ENCODE measurements at places on chromosomes 11 and 22. TPM values are rescaled to one million over a fixed set of nuclear protein-coding genes. Genes with fewer than 3 reads are reported as not detected.

- no peak for DNase-seq
These were observed 24.3 kb downstream of the ALKBH3 start for GRCh38 chr11:43904742-43905535.

DNA sequence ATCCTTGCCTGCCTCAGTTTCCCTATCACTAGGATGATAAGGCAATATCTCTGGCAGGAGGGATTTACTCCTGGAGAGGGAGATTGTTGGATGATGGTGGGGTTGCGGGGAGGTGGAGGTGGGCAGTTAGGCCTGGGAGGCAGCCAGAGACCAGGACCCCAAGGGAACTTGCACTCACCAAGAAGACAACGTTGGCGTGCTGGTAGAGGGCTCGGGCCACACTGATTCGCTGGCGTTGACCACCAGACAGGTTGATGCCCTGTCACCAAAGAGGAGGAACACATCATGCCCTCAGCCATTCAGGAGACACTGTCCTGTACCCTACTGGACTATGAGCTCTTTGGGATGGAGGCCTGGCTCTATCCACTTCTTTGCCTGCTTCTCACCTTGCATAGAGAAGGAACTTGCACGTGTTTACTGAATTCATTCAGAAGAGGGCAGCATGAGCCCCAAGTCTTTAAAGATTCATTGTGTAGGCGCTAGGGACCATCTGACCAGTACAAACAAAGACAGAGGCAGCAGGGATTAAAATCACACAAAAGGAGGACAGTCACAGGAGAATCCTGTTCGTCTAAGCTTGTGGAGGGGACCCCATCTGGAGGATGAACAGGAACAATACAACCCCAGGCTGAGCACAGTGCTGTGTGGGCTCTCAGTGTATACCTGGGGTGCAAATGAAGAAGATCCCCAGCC lies 24.2 kb upstream of the KCNJ11 start:
- no peak for DNase-seq

- no peak for DNase-seq
These were observed 4.7 kb upstream of the SLC22A12 start for GRCh38 chr11:64586366-64586765.

DNA sequence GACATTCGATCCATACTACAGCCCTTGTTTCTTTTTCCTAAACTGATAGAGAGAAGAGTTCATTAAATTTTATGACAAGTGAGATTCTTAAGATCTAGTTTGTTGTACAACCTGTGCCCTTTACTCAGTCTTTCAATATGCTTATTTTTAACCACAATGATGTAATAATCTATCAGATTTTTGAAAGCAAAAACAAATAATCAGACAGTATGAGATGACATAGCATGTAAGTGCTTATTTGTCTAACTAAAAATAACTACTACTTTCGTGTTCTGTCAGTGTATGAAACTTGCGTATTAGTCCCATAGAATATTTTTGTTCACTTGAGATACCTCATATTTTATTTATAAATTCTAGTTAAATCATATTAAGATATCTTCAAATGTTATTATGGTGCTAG lies 33.2 kb downstream of the RAB39A start:
- DNase-seq, result no peak

GRCh38 chr11:114847306-114847975 lies 169.1 kb downstream of the NXPE2 start:
- no peak for DNase-seq

DNA sequence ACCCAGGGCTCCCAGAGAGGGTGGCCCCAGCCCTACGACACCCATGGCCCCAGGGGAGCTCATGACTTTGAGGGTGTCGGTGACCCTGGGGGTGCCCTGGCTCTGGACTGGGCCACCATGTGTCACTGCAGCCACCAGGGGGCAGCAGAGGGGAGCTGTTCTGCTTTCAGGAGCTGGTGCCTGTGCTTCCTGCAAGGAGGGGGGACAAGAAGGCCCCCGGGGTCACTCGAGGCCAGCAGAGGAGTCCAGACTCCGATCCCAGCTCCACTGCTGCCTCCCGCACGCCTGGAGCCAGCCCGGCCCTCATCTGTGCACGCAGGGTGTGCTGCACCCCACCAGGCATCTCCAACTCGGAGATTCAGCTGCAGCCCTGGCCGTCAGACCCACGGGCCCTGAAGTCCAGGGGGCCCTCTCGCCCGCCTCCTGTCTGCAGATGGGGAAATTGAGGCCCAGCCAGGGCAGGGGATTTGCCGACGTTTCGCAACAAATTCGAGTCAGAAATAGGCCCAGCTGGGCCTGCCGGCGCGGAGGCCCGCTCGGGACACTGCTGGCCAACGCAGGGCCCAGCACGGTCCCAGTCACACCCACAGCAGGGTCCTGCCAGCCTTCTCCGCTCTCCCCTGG lies 29.5 kb upstream of the WNT7B start:
- peak; percentile 95 for DNase-seq

DNA sequence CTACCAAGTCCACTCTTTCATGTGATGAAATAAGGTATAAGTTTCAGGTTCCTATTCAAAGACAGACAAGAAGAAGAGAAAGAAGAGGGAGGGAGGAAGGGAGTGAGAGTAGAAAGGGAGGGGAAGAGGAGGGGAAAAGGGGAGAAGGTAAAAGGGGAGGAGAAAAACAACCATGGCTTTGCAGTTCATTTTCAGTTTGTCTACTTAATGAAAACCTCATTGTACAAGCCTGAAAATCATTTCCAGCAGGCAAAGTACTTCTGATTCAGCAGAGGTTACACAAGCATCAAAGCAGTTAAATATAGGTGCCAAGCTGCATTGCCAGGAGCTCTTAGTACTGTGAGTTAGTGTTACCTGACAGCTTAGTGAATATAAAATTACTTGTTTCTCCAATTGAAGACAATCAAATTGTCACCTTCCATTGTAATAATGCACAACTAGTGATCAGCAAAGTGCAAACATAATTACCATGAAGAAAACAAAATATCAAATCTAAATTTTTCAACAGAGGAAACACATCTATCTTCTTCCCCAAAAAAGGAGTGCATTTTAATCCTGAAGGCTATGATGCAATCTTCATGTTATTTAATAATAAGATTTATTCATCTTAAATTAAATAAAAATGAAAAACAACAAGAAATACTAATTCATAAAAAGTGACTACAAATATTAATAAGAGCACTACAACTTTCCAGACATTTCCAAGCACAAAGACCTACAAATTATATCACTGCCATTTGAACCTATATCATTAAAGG lies 8.2 kb downstream of the SOX6 start:
- DNase-seq, result no peak

DNA sequence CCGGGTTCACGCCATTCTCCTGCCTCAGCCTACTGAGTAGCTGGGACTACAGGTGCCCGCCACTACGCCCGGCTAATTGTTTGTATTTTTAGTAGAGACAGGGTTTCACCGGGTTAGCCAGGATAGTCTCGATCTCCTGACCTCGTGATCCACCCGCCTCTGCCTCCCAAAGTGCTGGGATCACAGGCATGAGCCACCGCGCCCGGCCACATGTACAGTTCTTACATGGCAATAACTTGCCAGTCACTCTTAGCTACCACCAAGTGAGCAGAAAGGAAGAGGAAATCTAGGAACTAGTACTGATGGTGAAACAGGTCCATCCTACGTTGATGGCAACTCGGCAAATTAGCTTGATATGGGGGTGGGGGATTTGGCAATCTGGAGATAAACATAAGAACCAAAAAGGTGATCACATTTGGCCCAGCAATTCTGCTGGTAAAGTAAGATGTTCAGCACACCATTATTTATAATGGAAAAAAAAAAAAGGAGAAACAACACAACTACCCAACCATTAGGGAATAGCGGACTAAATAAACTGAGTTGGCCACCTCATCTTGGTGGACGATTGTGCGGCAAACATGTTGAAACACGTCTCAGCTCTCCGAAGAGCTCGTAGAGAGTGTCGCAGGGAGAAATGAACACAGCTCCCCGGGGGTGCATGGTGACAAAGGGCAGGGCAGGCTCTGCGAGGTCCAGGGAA lies 5.3 kb downstream of the NLRP6 start:
- DNase-seq, result no peak

DNA sequence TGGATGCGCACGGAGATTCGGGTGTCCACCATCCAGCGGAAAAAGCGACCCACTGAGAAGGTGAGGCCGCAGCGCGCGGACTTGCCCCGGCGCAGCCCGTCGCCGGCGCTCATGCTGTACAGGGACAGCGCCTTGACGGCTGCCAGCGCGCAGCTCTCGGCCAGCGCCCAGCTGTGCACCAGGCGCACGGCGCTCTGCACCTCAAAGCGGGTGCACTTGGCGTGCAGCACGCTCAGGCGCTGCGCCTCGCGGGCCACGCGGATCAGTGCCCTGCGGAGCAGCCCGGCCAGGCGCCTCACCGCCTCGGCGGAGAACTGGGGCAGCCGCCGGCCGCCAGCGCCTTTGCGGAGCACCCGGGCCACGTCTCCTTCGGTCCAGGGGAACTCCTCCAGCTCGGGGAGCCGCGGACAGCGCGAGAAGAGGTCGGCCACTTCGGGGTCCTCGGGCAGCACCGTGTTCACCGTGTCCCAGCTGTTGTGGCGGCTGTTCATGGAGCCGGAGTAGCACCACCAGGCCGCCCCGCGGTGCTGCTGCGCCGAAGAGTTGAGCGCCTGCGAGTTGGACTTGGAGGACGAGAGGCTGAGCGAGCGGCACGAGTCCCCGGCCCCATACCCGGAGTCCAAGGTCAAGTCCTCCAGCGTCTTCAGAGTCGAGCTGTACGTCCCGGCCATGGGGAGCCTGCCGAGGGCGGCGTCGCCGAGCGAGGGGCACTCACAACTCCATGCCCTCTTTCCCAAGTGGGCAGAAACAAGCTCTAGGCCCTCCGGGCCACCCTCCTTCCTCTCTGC lies 703 bp downstream of the ABTB2 start:
- DNase-seq, result peak; percentile 67

GRCh38 chr11:70490208-70490607 lies 91.9 kb downstream of the CTTN start:
- no peak for DNase-seq

GRCh38 chr11:103618528-103618927 lies 417.9 kb upstream of the DDI1 start:
- no peak for DNase-seq

DNA sequence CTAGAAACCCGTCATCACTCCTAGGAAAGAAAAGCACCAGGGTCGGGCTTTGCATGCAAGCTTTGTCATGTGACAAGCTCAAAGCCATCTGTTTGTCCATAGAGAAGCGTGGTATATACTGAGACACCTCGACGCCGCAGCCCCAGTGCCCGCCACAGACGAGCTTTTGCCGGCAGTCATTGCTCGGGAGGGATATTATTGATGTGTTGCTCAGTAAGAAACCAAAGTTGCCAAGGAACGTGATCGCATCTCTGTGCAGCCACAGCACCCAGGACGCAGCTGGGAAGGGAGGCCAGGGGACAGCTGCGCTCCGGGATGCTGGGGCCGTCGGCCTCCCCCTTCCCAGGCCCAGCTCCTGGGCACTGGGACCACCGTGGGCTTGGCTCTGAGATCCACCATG lies 89.5 kb upstream of the KCNQ1OT1 start:
- DNase-seq, result no peak

DNA sequence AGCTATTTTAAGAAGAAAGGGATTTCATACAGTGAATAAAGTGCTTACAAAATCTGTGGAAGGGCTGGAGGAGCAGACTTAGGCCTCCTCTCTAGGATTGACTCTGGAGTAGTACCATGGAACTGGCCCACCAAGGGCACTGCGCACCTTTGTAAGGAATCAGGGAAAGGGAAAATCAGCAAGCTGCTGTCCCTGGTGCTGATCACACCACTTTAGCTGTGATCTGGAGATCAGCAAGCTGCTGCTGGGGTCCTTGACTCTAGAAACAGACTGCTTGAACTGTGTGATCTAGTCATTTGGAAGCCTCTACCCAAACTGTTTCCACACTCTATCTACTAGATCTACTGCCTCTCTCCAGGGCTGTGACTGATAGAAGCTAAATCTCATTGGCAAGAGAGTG lies 18.4 kb upstream of the TECTA start:
- DNase-seq, result no peak

GRCh38 chr11:12436266-12436665 lies 58.9 kb downstream of the PARVA start:
- no peak for DNase-seq

DNA sequence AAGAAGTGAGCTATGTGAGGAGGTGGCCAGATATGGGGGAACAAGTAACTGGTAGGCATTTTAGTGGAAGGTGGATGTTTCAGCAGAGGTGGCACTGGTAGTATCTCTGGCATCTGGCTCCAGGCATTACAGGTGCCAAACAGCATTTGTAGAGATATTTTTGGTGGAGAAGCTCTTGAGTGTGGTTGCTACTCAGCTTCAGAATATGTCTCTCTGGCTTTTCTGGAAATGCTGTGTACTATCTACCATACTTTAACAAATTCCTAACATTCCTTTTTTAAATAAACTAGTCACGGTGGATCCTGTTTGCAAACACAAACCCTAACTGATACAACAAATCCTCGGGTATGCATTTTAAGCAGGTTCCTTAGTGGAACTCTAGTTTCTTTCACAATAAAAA lies 128.0 kb downstream of the BARX2 start:
- DNase-seq, result no peak

- DNase-seq, result peak; percentile 57
These were observed 394 bp downstream of the KIAA1671 start for GRCh38 chr22:24952837-24953383.

GRCh38 chr11:32334822-32335221 lies 100.5 kb downstream of the WT1 start:
- no peak for DNase-seq

DNA sequence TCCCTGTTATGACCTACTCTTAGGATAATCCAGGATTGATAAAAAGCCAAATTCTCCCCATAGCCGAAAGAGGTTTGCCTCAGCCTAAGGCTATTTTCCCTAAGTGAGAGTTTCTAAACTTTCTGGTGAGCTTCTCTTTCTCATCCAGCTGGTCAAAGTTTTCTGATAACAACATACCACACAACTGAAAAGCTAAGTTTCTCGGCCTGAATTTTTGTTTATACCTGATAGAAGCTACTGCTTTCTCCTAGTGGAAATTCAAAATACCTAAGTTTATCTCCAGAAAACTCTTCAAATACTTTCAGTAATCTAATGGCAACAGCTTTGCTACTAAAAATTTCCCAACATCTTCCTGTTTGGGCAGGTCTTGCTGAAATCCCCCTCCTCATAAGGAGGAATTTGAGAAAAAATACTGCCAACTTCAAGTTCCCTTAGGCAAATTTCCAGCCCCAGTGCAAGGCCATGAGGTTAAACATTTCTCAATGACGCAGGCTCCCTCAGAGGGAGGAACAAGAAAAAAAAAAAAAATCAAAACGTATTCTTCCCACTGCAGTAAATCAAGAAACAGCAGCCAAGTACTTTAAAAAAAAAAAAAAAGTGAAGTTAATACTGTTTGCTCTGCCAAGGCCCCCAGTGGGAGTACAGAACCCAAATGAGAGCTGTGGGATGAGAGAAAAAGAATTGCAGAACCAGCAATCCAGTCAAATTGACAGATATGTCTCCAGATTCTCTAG lies 127.0 kb downstream of the MRTFA start:
- peak; percentile 60 for DNase-seq

The CHST1 gene
- total RNA-seq, result 0.81 TPM

The P2RY2 gene
- total RNA-seq, result 20.2 TPM

The F2 gene
- not detected for total RNA-seq

The B4GALNT4 gene
- 3.3 TPM for total RNA-seq

The SAA4 gene
- total RNA-seq, result not detected

The LYVE1 gene
- 30.8 TPM for total RNA-seq

The NNMT gene
- 141 TPM for total RNA-seq

The MS4A3 gene
- total RNA-seq, result not detected

The IRAG1 gene
- 75.5 TPM for total RNA-seq

The EPS8L2 gene
- total RNA-seq, result 156 TPM

The PPP2R5B gene
- total RNA-seq, result 18.9 TPM
